Naive thymus-derived CD4-positive, alpha-beta T cell (primary cell): ENCODE measurements at places on chromosomes 13 and 19. TPM values are rescaled to one million over a fixed set of nuclear protein-coding genes. Genes with fewer than 3 reads are reported as not detected.

FFAR1 gene
- not detected for total RNA-seq

FCAR gene
- not detected for total RNA-seq

NOVA2 gene
- not detected for total RNA-seq

GRCh38 chr13:23739596-23739995 is 149.6 kb downstream of the MIPEP start:
- H3K27me3 ChIP-seq: no peaks in the 10 kb centered on the region
- no peak for DNase-seq
- no peak overlapping the region for H3K27ac ChIP-seq
- no peak overlapping the region for H3K4me3 ChIP-seq
- H3K36me3 ChIP-seq: no peaks in the 10 kb centered on the region
